ENCODE measurements at places on chromosomes 16 and 17. TPM values are rescaled to one million over a fixed set of nuclear protein-coding genes. Genes with fewer than 3 reads are reported as not detected.

Gene PLA2G10
- not detected for total RNA-seq

Gene TP53TG3
- total RNA-seq = not detected

Gene SLC26A11
- total RNA-seq = 96.2 TPM

Gene CCDC154
- total RNA-seq = 15.5 TPM

All from naive thymus-derived CD8-positive, alpha-beta T cell (primary cell).